ENCODE measurements at places on chromosomes 5 and 9. TPM values are rescaled to one million over a fixed set of nuclear protein-coding genes. Genes with fewer than 3 reads are reported as not detected.

GRCh38 chr9:123776708-123777537 is 153.0 kb downstream of the DENND1A start:
- H3K4me3 ChIP-seq = no peak overlapping the region
- no peaks in the 10 kb centered on the region for H3K4me1 ChIP-seq
- no peak for DNase-seq

GRCh38 chr5:18675041-18675440 is 1040.8 kb downstream of the TAF11L14 start:
- no peak overlapping the region for H3K4me3 ChIP-seq
- H3K4me1 ChIP-seq = no peaks in the 10 kb centered on the region
- DNase-seq = no peak
- H3K27ac ChIP-seq = no peak overlapping the region
- no peaks in the 10 kb centered on the region for H3K36me3 ChIP-seq

DNA sequence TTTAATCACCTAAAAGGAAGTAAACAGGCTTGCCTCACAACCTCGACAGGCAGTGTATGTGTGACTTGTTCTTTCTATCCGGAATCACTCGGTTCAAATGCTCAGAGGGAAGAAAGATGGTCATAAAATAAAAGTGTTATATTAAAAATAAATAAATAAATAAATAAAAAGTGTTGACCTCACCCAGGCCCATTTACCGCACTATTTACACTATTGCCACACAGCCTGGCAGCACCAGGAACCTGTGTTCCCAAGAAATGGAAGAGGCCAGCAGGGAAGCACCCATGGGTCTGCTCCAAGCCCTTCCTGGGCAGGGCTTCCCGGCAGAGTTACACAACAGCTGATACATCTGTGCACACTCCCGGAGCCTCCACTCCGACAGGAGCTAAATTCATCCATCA is 127.9 kb downstream of the EFNA5 start:
- H3K27me3 ChIP-seq = no peaks in the 10 kb centered on the region
- H3K36me3 ChIP-seq = no peaks in the 10 kb centered on the region
- peak; percentile 71 for DNase-seq
- peak overlapping the region; percentile 64 for H3K27ac ChIP-seq
- no peak overlapping the region for H3K4me3 ChIP-seq

GRCh38 chr9:15374310-15374709 is 48.4 kb upstream of the SNAPC3 start:
- H3K27me3 ChIP-seq = no peaks in the 10 kb centered on the region
- no peak overlapping the region for H3K27ac ChIP-seq
- H3K4me3 ChIP-seq = no peak overlapping the region
- H3K36me3 ChIP-seq = no peaks in the 10 kb centered on the region
- DNase-seq = no peak

GRCh38 chr9:87950765-87951488 is 23.4 kb downstream of the CDK20 start:
- H3K4me1 ChIP-seq = no peaks in the 10 kb centered on the region
- no peak overlapping the region for H3K27ac ChIP-seq
- no peak overlapping the region for H3K4me3 ChIP-seq
- no peak for DNase-seq

DNA sequence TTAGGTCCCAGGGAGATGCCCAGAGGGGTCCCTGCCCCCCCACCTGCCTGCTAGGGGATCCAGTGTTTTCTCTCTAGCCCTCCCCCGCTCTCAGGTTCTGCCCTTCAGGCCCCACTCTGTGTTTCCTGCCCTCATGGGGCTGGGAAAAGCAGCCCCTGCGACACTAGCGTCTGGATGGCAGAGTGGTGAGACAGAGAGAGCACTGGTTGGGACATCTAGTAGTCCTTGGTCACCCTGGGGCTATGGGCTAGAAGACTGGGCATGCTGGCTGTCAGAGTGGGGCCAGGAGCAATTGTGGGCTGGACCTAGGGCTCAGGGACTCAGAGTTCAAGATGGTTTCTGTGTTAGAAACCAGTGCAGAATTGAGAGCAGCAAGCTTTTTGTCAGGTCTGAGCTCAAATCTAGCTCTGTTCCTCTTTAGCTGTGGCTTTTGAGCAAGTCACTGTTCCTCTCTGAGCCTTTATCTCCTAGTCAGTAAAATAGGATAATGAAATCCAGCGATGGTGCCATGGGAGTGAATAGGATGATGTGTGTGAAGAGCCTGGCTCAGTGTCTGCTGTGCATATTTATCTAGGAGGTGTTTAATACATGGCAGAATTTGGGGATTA is 39.0 kb downstream of the RGS3 start:
- no peak for DNase-seq
- no peaks in the 10 kb centered on the region for H3K36me3 ChIP-seq
- no peak overlapping the region for H3K27ac ChIP-seq
- no peaks in the 10 kb centered on the region for H3K4me1 ChIP-seq
- H3K27me3 ChIP-seq = no peaks in the 10 kb centered on the region

GRCh38 chr9:126457890-126458289 is 131.3 kb downstream of the MVB12B start:
- no peak overlapping the region for H3K27ac ChIP-seq
- no peak for DNase-seq
- no peaks in the 10 kb centered on the region for H3K36me3 ChIP-seq
- no peaks in the 10 kb centered on the region for H3K4me1 ChIP-seq
- no peak overlapping the region for H3K4me3 ChIP-seq

DNA sequence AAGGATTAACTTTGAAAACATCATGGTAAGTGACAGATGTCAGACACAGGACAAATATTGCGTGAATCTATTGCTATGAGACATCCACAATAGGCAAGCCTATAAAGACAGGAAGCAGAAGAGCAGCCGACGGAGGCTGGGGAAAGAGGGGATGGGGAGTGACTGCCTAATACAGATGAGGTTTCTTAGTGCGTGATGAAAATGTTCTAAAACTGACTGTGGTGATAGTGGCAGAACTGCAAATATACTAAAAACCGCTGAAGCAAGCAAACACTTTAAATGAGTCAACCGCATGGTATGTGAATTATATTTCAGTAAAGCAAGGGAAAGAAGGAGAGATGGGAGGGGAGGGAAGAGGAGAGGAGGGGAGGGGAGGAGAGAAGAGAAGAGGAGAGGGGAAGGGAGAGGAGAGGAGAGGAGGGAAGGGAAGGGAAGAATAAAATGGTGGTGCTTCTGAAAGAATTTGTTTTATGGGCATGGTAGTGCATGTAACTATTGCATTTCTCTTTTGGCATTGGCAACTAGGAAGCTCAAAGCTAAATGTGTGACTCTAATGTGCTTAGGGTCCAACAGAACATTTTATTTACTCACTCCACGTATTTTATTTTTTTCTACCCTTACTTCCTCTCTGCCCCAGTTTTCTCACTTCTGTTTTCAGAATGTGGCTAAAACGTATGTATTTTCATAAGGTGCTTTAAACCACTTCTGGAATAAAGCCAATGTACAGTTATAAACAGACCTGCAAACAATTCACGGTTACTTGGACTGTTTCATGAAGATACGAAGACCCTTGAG is 21.3 kb downstream of the AKNA start:
- no peak for DNase-seq
- H3K4me1 ChIP-seq = peaks cover 23% of the 10 kb centered on the region
- H3K27me3 ChIP-seq = no peaks in the 10 kb centered on the region
- no peak overlapping the region for H3K4me3 ChIP-seq
- H3K36me3 ChIP-seq = peaks cover 81% of the 10 kb centered on the region

The SLCO4C1 gene
- not detected for total RNA-seq

DNA sequence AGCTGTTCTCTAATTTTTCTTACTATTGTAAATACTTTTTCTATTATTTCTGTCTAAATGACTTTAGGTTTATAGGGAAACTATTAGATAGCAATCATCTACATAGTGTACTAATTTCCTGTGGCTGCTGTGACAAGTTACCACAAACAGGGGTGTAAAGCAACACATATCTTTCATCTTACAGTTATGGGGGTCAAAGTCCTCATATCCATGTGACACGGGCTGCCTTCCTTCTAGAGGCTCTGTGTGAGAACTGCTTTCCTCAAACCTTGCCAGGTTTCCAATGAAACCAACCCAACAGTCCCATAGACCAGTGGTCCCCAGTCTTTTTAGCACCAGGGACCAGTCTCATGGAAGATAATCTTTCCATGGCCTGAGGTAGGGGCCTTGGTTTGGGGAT is 189.1 kb downstream of the ROR2 start:
- H3K36me3 ChIP-seq = no peaks in the 10 kb centered on the region
- no peak overlapping the region for H3K4me3 ChIP-seq
- no peaks in the 10 kb centered on the region for H3K27me3 ChIP-seq
- H3K4me1 ChIP-seq = no peaks in the 10 kb centered on the region
